ENCODE measurements at places on chromosomes 2 and 18.

DNA sequence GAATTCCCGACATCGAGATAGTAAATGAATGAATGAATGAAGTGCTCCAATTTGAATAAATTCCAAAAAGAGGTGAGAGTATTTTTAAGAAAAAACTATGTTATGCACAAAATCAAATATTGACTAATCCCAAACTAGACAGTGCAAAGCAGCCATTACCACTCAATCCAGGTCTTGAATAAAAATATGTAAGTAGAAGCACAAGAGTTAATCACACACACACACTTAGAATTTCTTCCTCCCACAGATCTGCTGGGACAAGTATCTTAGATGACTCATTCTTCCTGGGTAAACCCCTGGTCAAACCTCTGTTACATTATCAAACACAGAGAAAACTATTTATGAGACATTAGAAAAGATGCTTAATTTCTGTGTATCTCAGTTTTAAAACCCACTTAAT lies 102.0 kb downstream of the PLA2R1 start:
- no peak for DNase-seq

DNA sequence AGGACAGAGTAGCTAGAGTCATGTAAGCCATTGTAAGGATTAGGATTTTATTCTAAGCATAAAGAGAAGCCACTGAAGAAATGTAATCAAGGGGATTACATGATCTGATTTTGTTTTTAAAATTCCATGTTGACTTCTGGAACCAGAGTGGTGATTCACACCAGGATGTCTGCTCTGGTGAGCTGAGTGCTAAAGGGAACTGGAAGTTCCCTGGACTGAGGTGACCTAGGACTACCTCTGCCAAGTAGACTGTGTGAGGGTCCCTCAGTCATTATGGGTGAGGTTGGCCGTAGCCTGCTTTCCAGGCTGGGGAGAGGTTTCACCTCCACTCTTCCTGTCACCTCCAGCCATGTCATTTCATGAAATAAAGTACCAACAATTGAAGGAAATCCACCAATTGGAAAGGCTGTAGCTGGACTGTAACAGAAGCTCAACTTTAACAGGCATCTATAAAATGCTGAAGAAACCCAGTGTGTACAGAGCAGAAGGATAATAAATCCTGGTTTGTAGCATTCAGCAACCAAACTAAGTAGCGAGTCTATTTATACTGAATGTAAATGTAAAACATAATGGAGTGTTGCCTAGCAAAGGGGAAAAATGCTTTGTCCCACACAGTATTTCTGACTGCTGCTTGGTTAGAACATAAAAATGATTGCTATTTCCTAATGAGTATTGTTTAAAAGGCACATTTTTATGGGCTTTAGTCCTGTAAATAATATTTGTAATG lies 507.4 kb upstream of the PKDCC start:
- no peak for DNase-seq

GRCh38 chr2:123688231-123688940 lies 336.7 kb upstream of the CNTNAP5 start:
- DNase-seq, result no peak

GRCh38 chr2:85741211-85741832 lies 12.5 kb upstream of the ATOH8 start:
- no peak for DNase-seq

- DNase-seq, result no peak
These were observed 20.4 kb downstream of the KDSR start for GRCh38 chr18:63346480-63347183.

- DNase-seq, result no peak
These were observed 78.3 kb upstream of the CRIM1 start for GRCh38 chr2:36277146-36277808.

DNA sequence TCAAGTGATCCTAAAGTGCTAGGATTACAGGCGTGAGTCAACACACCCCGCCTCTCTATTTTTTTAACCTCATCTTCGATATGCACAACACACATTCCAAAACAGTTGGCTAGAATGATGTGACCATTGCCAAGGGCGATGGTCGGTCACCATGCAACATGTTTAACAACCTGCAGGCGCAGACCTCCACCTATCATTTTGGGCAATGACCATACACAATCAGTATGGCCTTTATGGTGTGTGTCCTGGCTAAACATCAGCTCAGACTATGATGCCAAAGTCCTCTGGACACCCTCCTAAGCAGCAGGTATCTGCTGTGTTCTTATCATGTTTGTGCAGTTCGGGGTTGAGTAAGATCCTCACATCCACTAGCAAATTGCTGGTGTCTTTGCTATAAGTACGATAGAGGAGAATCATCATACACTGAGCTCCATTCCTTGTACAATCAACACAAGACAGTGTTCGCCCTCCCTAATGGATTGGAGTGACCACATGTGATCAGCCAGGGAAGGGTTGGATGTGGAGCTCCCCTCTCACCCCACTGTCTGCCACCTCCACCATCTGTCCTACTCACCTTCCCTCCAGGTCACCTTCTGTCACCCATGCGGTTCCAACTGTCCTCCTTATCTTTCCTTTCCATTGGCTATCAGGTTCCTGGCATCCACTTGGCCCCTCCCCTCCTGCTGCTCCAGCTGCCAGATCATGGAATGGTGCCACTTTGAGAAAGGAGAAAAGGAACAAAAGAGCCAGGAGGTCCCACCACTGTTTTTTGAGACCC lies 7.9 kb upstream of the RNF152 start:
- DNase-seq, result no peak

- DNase-seq, result no peak
These were observed 81.5 kb downstream of the CYRIA start for GRCh38 chr2:16584084-16584483.

DNA sequence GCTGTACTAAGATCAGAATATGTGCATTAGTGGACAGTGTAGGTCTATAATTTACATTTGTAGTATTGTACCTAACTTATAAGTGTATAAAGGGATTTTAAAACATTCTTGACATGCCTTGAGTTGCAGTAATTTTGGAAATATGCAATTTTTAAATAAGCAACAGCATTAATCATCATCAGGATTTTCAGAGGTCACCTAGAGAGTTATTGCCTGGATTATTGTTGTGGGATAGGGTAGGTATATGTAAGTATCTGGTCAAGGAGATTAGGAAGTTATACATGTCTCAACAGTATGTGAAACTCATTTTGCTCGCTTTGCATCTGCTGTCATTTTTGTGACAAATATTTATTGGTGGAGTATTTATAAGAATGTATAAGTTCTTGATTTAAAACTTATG lies 184.2 kb downstream of the WDR7 start:
- no peak for DNase-seq

GRCh38 chr18:26650310-26651268 lies 102.2 kb upstream of the KCTD1 start:
- no peak for DNase-seq

DNA sequence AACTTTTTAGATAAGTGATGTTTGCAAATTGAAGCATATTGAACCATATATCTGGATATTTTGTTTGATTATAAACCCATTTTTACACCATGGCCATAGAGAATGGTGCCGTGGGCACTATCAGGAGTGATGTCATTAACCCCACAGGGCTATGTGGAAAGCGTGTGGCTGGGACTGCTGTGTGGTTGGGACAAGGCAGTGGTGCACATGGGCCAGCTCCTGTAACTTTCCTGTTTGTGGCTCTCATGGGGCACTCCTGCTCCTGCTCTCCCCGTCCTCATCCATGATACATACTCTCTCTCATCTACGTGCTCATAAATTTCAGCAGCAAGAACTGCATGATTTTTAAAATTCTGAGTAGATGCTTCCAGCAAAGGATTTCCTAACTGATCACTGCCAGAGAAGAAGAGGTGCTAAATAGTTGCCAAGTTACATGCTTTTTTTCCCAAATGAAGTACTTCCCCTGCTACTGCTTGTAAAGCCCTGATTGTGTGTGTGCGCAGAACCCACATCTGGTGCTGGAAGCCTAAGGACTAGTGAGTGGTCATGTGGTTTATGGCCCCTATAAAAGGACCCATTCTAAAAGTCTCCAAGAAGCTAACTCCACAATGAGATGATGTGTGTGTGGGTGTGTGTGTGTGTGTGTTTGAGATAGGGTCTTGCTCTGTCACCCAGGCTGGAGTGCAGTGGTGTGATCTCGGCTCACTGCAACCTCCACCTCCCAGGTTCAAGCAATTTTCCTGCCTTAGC lies 240.8 kb downstream of the NEDD4L start:
- no peak for DNase-seq

DNA sequence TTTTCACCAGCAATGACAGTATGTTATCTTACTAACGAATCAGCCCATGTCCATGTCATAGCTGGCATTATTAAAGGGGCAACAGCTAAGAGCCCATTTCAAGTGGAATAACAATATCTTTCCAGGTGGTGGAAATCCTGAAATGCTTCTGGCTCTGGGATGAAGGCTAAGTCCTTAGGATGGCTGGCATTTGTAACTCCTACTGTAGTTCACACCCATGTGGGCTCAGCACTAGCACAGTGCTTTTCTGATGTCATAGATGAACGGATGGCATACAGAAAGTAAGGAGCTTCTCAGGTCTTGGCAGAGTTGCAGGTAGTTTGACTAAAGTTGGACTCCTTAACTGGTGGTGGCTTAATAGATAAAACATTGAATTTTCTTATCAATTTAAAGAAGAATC lies 10.0 kb downstream of the TMEM200C start:
- no peak for DNase-seq

DNA sequence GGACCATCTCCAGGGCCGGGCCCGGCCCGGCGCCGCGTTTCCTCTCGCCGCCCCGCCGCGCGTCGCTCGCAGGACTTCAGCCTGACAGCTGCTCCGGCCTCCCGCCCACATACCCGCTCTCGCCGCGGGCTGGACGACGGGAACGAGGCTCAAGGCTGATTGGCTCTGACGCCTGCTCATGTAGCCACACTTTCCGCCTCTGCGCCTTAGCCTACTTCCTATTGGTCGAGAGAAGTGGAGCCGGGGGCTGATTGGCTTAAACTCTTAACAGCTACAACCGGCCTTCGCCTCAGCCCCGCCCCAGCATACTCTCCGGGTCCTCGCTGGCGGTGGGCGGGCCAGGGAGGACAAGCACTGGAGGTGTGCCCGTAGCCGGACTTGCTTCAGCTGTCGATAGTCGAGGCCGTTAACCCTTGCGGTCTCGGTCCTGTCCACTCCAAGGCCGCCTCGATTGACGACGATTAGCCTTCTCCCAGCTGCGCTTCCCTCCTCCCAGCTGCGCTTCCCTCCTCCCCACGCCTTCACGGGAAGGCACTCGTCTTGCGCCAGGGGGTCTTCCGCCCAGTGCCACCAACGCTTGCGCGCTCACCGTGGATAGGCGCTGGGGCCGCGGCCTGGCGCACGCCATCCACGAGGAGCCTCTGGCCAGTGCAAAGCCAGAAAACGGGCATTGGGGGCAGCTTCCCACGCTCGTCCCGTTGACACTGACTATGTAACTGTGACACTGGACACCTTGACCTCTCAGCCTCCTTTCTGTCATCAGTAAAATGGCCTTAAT lies at the start of gene PRADC1:
TSS of gene PRADC1 (minus strand) at position 86 of the 778 bp plus-strand sequence. CDS start at position 7, 79 bp downstream.
- peak; percentile 90 for DNase-seq

DNA sequence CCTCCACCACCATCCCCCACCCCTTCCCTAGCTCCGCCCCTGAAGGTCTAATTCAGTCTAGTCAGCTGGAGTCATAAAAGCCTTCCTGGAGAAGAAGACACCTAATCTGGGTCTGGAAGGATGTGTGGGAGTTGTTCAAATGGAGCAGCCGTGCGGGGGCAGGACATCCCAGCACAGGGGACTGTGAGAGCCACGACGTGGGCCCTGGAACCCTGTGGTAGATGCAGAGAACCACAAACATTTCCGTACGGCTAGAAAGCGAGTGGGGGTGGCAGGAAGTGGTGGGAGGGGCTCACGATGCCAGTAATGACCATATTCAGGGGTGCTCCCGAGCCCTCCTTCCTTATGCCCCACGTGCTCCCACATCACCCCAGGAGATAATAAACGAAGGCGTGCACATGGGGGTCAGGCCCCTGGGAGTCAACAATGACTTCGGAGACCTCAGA lies 20.9 kb upstream of the COL6A3 start:
- peak; percentile 30 for DNase-seq

DNA sequence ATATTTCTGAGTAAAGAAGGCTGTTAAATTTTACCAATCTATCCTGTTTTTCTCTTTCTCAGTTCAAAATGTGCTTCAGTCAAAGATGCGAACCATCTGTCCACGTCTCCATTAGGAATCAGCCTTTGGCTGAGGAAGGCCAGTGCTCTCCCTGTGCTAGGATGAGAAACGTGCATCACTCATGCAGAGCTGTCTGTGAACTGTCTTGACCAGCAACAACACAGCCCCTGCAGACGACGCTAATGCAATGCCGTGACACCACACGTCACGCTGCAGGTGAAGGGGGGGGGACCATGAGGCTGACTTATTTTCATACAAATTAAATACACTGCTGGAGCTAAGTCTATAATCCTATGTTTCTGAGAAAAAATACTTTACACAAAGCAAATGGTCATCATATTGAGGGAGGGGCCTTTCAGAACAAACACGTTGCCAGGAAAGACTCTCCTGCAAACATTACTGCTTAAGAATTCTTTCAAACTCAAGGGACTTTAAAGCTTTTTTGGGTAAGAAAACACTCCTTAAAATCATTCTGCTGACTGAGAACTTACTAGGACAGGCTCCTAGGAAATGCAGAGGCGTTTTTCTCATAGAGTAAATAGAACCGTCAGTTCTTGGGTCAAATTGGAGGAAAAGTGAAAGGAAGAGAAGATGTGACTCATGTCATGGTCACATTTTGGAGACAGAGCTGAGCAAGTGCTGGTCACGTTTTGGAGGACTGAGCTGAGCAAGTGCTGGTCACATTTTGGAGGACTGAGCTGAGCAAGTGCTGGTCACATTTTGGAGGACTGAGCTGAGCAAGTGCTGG lies 97.0 kb downstream of the MBP start:
- no peak for DNase-seq

- DNase-seq, result no peak
These were observed 59.3 kb upstream of the MAP4K4 start for GRCh38 chr2:101638181-101638711.

GRCh38 chr2:100291152-100291970 lies 30.9 kb downstream of the LONRF2 start:
- DNase-seq, result peak; percentile 8

- no peak for DNase-seq
These were observed 138.7 kb upstream of the PID1 start for GRCh38 chr2:229409751-229410181.

GRCh38 chr2:77018219-77018618 lies 504.0 kb downstream of the LRRTM4 start:
- no peak for DNase-seq

- DNase-seq, result no peak
These were observed 219.6 kb downstream of the PDE1A start for GRCh38 chr2:182207049-182207746.

GRCh38 chr2:127175041-127175721 lies 44.9 kb downstream of the CYP27C1 start:
- no peak for DNase-seq

- DNase-seq, result no peak
These were observed 121.0 kb upstream of the XPO1 start for GRCh38 chr2:61658841-61659780.

GRCh38 chr2:166841152-166841551 lies 47.1 kb upstream of the XIRP2 start:
- DNase-seq, result no peak
